ENCODE measurements at places on chromosomes 1 and 21. TPM values are rescaled to one million over a fixed set of nuclear protein-coding genes. Genes with fewer than 3 reads are reported as not detected.

The KLF17 gene
- total RNA-seq, result 0.68 TPM

- peak; percentile 96 for DNase-seq
- no peaks in the 10 kb centered on the region for H3K27me3 ChIP-seq
- no peaks in the 10 kb centered on the region for H3K36me3 ChIP-seq
- H3K4me3 ChIP-seq, result no peak overlapping the region
- peak overlapping the region; percentile 87 for H3K27ac ChIP-seq
Observed at GRCh38 chr1:59150577-59151386, 146.1 kb upstream of the FGGY start.

DNA sequence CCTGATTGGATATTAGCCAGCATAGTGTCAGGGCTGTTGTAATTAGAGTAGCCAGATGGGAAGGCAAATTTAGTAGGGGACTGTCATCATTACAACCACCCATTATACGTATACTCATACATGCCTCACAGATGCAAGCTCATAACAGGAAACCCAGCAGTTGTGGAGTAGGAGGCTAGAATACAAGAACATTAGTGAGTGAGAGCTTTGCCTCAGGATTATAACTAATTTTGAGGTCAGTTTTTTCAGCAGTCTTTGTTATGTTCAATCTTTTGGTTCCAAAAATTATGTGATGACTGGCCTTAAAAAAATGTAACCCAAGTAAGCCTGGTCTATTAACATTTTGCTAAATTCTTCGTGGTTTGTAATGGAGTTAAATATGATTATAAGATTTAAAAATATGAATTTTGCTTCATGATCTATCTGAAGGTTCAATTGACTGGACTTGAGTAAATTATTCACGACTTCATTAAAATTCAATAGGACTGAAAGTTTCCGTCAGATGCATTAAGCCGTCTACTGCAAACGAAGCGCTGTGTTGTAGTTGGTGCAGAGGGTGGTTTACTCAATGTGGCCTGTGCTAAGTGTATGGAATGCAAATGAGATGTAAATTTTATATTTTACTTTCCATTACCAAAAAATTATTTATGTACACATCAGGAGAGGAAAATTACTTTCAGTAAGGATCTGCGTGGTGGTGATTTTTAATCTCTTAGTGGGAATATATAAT lies 48.8 kb downstream of the KCNK1 start:
- no peak for DNase-seq
- H3K36me3 ChIP-seq, result no peaks in the 10 kb centered on the region
- no peaks in the 10 kb centered on the region for H3K27me3 ChIP-seq
- no peaks in the 10 kb centered on the region for H3K4me1 ChIP-seq

The KCNC4 gene
- total RNA-seq, result 6.4 TPM

GRCh38 chr1:3359756-3360440 lies 94.6 kb upstream of the ARHGEF16 start:
- H3K36me3 ChIP-seq, result no peaks in the 10 kb centered on the region
- H3K27me3 ChIP-seq, result peaks cover 45% of the 10 kb centered on the region
- no peak overlapping the region for H3K27ac ChIP-seq

GRCh38 chr21:32772281-32773047 lies 909 bp upstream of the PAXBP1 start:
- DNase-seq, result no peak
- H3K27me3 ChIP-seq, result no peaks in the 10 kb centered on the region
- peaks cover 36% of the 10 kb centered on the region for H3K4me1 ChIP-seq
- H3K4me3 ChIP-seq, result peak overlapping the region; percentile 35

DNA sequence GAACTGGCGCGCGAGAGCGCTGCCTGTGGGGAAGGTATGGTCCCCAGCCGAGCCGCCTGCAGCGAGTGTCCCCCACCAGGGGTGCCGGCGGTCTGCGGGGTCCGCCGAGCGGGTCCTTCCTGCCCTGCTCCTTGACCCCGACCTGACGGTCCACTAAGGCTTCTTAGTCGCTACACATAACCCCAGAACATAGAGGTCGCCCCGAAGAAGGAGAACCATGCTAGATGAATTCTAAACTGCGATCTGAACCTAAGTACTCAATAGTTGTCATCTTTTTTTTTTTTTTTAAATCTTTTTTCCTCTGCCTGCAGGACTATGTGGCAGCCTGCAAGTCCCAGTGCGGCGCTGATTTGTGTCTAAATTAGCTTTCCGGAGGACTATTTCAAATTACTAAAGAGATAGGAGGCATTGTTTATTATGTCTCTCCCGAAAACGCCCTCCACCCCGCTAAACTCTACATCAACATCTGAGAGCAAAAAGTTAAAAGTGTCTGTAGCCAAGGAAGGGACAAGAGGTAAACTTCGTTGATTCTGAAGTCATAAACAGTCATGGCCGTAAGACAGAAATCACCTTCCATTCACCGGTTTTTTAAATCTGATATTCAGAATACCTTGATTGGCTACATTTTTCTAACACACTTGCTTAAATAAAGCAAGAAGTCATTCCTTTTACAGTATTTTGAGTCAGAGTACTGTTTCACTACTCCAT lies 476 bp downstream of the AXDND1 start:
- H3K4me3 ChIP-seq, result peak overlapping the region; percentile 69
- H3K4me1 ChIP-seq, result peaks cover 5% of the 10 kb centered on the region
- no peak for DNase-seq
